ENCODE measurements at places on chromosomes 4 and X. TPM values are rescaled to one million over a fixed set of nuclear protein-coding genes. Genes with fewer than 3 reads are reported as not detected.

The ENPEP gene
- total RNA-seq: 0.05 TPM

The TRO gene
- 2.1 TPM for total RNA-seq

The GPC4 gene
- not detected for total RNA-seq

The GPR34 gene
- total RNA-seq: 1.5 TPM
